ENCODE measurements at places on chromosomes 5 and 9.
A peak's percentile ranks its signal among the peaks of the same experiment; 100 is the strongest.

DNA sequence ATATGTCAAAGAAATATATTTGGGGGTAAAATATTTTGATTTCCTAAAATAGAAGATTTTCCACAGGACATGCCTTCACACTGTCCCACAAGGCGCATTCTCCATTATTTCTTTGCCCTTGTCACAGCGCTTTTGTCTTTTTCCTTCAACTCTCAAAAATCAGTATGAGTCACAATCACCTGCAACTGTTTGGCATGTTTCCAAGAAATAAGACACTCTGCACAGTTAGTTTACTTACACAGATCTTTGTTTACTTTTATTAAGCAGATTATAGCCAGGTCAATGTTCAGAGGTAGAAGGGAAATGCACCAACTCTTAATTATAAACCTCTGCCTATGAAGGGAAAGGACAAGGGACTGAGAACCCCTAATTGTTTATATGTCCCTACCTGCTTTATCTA lies 9.5 kb downstream of the CEMIP2 start:
- peak; percentile 91 for DNase-seq

GRCh38 chr9:93457006-93457405 lies 3.6 kb upstream of the FAM120AOS start:
- DNase-seq: no peak

DNA sequence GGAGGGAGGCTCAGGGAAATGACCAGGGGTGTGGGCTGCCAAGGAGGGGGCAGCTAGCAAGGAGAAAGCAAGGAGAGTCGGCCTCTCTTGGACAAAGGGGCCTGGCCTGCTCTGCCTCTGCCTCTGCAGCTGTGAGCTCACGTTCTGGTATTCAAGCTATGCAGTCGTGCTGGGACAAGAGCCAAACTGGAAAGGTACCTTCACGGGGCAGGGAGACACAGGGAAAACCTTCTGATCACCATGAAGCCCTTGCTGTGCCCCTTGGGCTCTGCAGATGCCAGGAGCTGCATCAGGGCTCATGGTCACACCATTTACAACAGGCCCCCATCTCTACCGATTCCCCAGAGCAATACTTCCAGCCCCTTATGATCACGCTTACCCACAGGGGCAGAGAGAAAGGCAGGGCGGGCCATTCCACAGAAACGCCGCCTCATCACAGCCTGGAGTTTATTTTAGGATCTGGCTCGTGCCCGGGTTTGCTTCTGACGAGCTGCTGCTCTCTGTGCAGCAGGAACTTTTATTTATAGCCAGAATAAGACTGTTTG lies 63.2 kb downstream of the PRRT1B start:
- DNase-seq: no peak

GRCh38 chr5:149731332-149731616 lies 1.2 kb downstream of the PPARGC1B start:
- DNase-seq: peak; percentile 70

DNA sequence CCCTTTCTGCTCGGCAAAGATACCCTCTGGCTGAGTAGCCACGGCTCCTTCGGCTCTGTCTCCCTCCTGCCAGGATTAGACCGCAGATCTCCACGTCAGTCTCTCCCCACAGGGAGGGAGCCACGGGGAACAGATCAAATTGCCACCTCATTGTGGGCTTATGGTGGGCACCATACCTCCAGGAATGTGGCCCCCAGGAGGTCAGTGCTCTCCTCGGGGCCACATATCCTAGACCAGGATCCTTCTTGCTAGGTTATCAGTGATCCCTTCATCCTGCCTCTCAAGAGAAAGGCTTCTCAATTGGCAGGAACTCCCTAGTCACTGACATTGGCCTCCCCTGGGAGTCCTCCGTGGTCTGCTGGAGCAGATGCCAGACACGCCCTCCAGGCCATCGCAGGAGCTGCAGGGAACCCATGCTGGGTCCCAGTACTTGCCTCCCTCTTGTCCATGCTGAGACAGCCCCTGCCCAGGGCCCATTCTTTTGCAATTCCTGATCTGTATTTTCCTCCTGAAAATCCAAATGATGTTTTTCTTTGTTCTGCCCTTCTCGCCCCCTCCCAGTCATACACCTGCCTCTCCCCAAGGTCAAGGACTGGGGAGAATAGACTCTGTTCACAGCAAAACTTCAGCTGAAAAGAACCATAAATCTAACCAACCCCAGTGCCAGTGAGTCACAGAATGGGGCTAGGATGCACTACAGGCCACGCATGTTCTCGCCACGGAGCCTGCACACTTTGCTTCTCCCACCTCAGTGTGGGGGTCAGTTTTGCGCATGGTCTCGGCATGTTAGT lies 31.6 kb upstream of the ENHO start:
- peak; percentile 98 for DNase-seq

GRCh38 chr9:35920051-35920620 lies 10.8 kb downstream of the SPAAR start:
- no peak for DNase-seq

DNA sequence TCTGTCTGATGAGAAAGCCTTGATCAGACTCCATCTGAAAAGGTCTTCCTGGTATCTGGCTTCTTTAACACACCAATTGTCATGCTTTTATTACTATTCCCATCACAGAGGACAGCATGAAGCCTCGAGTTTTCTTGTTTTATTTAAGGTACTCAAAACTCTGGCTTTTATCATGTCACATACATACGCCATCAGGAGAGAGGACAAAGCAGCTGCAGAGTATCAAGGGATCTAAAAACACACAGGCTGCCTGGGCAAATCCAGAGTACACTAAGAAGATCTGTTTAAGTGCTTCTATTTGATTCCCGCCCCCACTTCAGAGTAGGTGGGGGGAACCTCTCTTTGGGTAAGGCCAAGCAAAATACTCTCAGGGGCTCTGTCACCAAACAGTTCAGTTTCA lies 277.2 kb downstream of the SPOCK1 start:
- peak; percentile 57 for DNase-seq

DNA sequence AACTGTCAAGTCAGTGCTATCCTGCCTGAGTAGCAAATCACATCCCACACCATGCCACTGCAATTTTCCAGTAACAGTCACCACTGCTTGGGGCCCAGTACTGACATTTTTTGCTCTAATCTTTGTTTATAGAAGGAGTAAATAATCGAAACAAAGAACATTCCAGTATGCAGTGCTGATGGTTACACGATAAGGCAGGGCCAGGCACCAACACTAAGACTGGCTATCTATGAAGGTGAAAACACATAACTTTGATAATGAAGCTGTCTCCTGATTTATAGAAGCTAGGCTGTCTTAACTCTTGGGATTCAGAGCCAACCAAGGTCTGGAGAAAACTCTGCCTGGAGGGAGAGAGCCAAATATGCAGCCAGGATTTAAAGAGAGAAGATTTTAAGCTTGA lies 365.3 kb downstream of the BNC2 start:
- DNase-seq: no peak

GRCh38 chr5:52758014-52758413 lies 29.7 kb upstream of the ITGA1 start:
- no peak for DNase-seq

DNA sequence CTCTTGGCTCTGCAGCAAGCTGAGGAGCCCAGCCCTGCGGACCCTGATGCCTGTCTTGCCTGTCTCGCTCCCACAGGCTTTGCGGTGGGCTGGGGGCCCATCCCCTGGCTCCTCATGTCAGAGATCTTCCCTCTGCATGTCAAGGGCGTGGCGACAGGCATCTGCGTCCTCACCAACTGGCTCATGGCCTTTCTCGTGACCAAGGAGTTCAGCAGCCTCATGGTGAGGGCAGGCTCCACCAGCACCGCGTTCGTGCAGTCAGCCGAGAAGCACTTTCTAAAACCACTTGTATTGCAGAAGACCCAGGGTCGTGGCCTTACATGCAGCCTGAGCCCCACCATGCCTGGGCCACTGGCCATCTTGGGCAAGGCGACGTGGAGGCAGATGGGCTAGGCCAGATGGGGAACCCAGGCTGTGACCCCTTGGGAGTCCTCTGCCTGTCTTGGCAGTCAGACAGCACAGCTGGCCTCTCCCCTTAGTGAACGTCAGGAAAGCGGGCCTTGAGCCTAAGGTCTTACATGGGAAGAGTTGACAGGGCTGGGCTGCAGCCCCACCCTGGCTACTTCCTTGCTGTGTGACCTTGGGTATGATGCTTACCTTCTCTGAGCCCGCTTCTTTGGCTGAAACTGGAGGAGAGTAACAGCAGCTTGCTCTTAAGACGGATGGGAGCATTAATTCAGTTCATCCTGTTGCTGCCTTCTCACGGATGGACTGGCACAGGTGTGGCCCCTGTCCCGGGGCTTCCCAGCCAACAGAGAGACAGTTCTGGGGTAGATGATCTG lies 8.6 kb downstream of the SLC2A8 start:
- no peak for DNase-seq

DNA sequence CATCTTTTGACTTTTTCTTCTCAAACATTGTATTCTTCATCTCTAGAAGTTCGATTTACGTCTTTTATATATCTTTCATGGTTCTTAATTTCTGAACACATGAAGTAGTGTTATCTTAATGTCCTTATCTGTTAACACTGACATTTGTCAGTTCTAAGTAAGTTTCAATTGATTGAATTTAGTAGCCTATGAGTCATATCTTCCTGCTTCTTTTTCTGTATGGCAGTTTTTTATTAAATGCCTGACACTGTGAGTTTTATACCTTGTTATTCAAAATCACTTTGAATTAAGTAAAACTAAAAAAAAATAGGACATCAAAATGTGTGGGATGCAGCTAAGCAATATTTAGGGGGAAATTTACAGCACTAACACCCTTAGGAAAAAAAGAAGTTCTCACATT lies 707.0 kb upstream of the ACO1 start:
- DNase-seq: no peak

GRCh38 chr5:90866333-90866732 lies 307.7 kb downstream of the ADGRV1 start:
- peak; percentile 72 for DNase-seq

DNA sequence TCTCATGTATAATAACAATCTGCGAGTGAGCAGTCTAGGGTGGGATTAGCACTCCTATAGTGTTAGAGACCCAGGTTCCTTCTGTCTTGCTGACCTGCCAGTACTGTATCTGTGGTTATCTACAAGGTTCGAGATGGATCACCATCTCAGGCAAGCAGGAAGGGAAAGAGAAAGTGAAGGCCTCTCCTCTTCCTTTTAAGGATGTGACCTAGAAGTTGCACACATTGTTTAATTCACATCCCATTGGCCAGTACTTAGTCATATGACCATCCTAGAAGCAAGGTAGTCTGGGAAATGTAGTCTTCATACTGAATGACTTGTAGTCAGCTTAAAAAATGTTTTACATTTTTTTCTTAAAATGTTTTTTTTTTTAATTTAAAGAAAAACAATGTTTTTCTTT lies 168.6 kb downstream of the CARTPT start:
- DNase-seq: peak; percentile 65

GRCh38 chr9:108073823-108074222 lies 584.3 kb upstream of the KLF4 start:
- no peak for DNase-seq

DNA sequence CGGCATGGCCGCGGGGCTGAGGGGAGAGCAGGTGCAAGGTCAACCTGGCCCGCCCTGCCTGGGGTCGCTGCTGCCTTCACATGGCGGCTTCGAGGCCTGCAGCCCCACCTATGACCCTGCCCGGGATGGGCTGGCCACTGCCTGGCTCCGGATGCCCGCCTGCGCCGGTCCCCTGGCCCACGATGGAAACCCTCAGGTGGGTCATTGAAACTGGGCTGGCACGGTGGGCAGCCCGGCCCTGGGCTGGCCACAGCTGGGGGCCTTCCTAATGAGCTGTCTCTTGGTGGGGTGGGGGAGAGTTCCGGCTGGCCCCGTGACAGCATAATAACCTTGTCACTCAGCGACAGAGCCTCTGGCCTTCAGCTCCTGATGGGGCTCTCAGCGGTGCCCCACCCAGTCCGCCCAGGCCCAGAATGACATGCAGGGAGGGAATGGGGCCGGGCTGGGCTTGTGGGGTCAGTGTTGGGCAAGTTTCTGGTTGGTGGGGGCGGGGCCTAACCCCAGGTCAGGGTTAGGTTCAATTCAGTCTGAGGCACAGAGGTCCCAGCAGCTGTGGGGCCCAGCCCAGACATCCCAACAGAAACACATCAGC lies at the start of gene CCDC187:
Gene CCDC187 (minus strand): TSS at position 270 of the 592 bp plus-strand sequence. CDS start 264 bp downstream, at position 6.
- DNase-seq: no peak

DNA sequence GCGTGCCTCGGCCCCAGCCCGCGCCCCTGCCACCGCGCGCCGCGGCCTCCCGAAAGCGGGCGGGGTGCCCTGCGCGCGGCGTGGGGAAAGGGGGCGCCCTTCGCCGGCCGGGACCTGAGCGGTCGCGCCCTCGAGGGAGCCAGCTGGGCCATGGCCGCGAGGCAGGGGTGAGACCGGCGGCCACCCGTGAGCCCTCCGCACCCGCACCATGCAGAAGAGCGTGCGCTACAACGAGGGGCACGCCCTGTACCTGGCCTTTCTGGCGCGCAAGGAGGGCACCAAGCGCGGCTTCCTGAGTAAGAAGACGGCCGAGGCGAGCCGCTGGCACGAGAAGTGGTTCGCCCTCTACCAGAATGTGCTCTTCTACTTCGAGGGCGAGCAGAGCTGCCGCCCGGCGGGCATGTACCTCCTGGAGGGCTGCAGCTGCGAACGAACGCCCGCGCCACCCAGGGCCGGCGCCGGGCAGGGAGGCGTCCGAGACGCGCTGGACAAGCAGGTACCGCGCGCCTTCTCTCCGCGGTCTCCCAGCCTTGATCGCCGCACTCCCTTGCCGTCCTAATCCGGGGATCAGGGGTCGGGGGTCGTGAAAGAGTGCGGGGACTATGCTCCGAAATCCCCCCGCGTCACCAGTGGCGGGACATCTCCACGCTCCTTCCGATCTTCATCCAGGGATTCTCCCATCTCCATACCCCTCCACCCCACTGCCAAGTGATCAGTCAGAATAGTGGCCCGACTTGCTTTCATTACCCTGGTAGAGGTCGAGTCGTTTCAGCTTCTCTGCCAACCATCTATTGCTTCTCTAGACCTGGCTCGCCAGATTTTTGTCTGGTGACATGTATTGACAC lies 590 bp downstream of the RASGRF2 start:
- DNase-seq: peak; percentile 66

DNA sequence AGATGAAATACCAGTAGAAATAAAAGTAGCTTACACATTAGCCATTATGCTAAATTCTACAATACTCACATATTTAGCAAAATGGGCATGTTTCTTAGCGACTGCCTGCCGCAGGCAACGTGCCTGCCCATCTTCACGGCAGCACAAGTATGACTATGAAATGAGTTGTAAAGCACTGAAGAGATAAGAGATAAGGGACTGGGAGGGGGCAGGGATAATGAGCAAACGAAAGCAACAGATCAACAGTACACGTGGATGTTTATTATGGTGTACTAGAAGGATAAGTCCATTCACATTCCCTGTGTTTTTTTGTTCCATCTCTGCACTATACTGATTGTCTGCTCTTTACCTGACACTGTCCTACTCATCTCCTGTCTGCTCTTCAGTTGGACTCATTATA lies 44.1 kb upstream of the KCNN2 start:
- DNase-seq: no peak

- DNase-seq: no peak
These were observed 420.2 kb downstream of the RAB3C start for GRCh38 chr5:59003124-59003523.

GRCh38 chr9:133233681-133234432 lies 24.8 kb upstream of the OBP2B start:
- DNase-seq: no peak

- no peak for DNase-seq
These were observed 8.6 kb downstream of the STC2 start for GRCh38 chr5:173319646-173320045.

GRCh38 chr9:114759512-114760341 lies 46.1 kb downstream of the TNFSF15 start:
- DNase-seq: no peak

Data from NCI-H69 (cell line).